ENCODE measurements at places on chromosomes 1 and 21.
A peak's percentile ranks its signal among the peaks of the same experiment; 100 is the strongest.

GRCh38 chr1:221637641-221638041 is 104.2 kb downstream of the DUSP10 start:
- no peak for DNase-seq

DNA sequence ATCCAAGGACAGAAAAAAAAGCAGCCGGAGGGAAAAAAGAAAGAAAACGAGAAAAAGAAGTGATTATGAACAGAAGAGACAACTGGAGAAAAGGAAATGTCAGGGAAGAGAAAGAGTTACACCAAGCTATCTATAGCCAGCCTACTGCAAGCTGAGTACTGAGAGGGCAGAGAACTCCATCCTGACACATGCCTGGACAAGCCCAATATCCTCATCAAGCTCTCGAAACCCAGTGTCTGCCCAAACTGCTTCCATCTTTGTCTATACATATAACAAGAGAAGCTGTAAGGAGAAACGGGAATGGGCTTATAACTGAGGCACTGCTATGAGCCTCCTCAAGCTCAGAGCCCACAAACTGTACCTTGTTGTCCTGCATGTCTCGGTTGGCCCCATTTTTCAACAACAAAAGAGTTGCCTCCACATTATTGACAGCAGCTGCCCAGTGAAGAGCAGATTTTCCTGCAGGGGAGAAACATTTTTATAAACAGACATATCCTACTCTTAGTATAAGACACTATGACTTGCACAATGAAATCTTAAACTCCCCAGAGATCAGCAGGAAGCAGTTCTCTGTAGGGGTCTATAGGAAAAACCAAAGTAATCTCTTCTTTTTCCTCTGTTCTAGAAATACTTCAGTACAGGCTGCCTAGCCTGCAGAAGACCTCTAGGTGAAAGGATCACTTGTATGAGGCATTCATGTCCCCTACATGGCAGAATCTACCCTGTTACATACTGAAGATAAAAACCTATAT is 21.2 kb upstream of the ADAM30 start:
- no peak for DNase-seq

DNA sequence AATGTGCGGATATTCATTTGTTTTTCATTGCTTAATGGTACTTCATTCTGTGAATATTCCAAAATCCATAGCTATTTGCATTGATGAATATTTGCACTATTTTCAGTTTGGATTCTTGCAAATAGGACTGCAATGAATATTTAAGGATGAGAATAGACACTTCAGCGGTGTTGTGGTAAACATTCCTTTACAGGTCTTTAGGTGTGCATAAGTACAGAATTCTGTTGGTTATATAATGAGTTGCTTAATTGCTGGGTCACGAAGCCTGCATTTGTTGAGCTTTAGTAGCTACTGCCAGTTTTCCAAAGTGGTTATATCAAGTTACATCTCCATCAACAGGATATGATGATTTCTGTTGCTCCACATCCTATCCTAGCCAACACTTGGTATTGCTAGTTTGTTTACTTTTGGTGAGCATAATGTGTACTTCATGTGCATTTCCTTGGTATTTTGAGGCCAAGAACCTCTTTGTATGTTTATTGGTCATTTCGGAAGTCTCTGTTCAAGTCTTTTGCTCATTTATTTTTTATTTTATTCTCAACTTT is 64.2 kb upstream of the CYYR1 start:
- DNase-seq, result no peak

GRCh38 chr21:45145146-45145545 is 70.8 kb downstream of the ADARB1 start:
- no peak for DNase-seq

DNA sequence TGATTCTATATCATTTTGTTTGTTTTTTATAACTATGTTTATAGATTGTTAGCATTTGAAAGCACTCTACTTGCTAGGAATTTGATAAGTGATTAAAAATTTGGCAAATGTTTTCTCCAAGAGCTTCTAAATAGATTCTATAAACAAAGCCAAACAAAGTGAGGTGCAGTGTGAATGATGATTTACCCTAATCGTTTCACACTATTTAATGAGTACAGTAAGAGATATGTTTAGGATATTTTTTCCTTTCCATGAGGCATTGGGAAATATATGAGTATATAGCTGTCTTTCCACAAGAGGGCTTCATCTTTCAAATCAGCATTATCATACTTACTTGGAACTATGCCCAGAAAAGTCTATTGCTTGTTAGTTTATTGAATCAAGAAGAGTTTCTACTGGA is 277.0 kb upstream of the BRINP3 start:
- DNase-seq, result peak; percentile 43

DNA sequence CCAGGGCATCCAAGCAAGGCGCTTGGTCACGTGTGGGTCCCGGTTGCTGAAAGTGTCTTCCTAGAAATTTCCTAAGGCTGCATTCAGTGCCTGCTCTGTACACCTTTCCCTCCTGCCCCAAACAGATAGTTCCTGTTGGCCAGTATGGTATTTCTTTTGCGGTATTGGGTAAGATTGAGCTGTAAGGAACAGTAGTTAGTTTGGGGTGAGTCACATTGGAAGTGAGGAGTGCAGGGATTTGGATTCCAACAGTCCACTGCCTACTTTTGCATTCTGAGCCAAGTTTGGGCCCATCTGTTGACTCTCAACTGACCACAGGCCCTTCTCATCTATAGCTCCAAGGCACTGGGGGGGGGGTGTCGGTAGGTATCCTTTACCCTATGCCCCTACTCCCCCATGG is 83.4 kb downstream of the MAP3K21 start:
- DNase-seq, result no peak

DNA sequence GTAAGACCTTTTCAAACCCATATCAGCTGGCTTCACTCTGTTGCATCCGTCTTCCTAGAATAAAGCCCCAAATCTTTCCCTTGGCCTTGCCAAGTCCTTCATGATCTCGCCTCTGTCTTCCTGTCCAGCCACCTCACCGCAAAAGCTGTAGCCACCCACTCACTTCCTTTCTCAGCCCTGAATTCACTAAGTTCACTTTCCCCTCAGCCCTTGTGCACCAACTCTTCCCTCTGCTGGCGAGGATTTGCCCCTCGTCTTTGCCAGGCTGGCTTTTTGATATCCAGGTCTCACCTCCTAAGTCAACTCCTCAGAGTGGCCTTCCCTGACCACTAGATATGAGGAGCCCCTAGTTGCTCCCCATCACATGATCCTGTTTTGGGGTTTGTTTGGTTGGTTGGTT is 3.9 kb upstream of the COL16A1 start:
- no peak for DNase-seq

- no peak for DNase-seq
Measured at GRCh38 chr21:29521872-29522271, 223.2 kb downstream of the BACH1 start.

- DNase-seq, result no peak
Measured at GRCh38 chr1:219261454-219261853, 87.8 kb downstream of the LYPLAL1 start.

- peak; percentile 55 for DNase-seq
Measured at GRCh38 chr1:10074059-10074851, 41.5 kb downstream of the UBE4B start.

GRCh38 chr1:34511802-34512201 is 243.0 kb upstream of the GJB5 start:
- no peak for DNase-seq

DNA sequence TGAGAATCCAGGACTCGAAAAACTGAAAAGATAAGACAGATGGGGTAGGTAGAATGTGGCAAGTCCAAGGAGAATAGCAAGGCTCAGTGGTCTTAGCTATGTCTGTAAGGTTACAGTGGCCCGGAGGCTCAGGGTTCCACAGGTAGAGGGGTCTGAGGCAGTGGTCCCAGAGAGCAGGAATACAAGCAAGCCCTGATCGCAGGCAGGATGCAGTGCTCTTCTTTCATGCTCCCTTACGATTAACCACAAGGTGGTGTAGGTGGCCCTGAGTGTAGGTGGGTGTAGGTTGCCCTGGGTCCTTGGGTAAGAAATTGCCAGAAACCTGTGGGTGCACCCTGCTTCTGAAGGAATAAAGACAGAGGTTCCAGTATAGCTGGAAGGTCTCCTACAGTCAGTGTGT is 99.1 kb upstream of the RAB3GAP2 start:
- peak; percentile 3 for DNase-seq

GRCh38 chr1:176466514-176466913 is 3.5 kb downstream of the PAPPA2 start:
- DNase-seq, result no peak

DNA sequence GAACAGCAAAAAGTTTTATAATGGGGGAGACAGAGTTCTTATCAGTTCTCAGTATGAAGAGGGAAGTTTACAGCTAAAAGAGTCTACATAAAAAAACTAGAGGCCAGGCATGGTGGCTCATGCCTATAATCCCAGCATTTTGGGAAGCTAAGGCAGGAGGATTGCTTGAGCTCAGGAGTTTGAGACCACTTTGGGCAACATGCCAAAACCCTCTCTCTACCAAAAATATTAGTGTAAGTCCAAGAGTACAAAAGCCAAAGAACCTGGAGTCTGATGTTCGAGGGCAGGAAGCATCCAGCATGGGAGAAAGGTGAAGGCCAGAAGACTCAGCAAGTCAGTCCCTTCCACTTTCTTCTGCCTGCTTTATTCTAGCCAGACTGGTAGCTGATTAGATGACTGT is 35.0 kb upstream of the ROR1 start:
- no peak for DNase-seq

- no peak for DNase-seq
Measured at GRCh38 chr1:212355230-212355969, 59.3 kb downstream of the PACC1 start.

GRCh38 chr1:22133247-22133930 is 9.5 kb downstream of the WNT4 start:
- no peak for DNase-seq

- no peak for DNase-seq
Measured at GRCh38 chr21:45876381-45877170, 105.0 kb upstream of the COL6A1 start.

GRCh38 chr21:29372063-29372802 is 73.5 kb downstream of the BACH1 start:
- DNase-seq, result peak; percentile 82

GRCh38 chr1:227949954-227950734 is 2.4 kb upstream of the WNT9A start:
- DNase-seq, result no peak

DNA sequence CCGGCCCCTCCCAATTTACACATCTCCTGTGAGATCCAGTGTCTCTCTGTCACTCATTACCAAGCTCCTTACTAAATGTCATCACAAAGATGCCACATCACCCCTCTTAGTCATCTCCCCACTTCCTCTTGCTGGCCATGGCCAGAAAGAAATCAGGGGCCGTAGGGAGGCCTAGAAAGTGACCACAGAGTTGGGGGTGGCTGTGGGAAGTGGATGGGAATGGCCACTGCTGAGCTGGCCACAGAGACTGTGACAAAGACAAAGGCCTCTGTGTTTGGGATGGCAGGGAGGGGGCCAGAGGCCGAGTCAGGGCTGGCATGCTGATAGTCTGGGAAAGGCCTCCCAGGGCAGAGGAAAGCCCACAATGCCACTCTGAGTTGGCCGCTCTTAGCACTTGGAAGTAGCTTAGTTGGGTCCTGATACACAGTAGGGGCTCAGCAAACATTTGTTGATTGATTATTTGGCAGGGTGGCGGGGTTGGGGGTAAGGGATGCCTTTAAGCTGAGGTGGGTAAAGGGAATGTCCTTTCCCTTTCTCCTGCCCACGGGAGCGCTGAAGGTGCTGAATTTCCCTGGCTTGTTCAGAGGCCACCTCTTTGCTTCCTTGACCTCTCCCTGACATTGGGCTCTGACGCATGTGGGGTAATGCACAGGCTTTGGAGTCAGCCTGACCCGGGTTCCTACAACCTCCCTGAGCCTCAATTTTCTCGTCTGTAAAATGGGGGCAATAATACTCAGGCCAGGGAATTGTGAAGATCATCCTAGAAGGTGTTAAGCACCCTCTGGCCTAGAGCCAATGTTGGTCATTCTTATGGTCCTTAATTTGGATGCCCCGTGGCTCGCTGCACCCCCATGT is 13.2 kb downstream of the NAV1 start:
- DNase-seq, result no peak
